ENCODE measurements at places on chromosomes 6 and 20.

DNA sequence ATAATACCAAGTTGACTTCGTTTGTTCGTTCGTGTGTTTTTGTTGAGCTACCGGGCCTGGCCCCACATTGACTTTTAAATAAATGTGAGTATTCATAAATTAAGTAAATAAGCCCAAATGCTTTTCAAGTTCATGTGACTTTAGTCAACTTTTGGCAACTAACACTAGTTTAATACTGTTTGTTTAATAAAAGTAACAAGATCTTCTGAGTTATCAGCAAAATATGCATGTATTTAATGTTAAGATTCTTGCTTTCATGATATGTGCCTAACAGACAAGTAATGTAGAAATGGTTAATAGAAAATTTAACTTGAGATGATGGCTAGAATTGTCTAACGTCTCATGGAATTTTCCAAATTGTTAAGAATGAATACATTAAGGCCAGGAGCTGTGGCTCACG, 38.7 kb upstream of the ECI2 start:
- DNase-seq, result no peak

DNA sequence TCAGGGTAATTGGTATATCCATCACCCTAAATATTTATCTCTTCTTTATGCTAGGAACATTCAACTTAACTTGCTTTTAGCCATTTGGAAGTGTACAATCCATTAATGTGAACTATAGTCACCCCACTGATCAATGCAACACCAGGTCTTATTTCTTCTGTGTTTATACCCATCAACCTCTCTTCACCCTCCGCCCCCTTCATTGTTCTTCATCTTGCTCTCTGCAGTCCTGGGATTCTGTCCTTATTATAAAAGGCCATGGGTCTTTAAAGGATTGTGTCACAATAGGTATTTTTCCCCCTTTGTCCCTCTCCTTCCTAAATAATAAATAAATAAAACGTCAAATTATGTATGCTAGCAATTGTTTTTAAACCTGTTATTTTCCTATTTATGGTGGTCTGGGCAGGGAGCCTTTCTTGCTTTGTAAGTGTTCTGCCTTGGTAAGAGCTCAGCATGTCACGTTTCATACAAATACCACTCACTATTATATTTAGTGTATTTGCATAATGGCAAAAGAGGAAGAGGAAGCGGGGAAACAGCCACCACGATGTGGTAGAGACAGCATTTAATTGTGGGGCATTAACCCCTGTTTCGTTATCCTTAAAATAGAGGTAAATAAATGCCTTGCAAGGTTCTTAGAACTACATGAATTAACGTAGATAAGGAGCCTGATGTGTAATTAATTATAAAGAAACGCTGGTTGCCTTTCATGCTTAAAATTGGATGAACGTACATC, 1.9 kb downstream of the ABRACL start:
- peak; percentile 37 for DNase-seq

DNA sequence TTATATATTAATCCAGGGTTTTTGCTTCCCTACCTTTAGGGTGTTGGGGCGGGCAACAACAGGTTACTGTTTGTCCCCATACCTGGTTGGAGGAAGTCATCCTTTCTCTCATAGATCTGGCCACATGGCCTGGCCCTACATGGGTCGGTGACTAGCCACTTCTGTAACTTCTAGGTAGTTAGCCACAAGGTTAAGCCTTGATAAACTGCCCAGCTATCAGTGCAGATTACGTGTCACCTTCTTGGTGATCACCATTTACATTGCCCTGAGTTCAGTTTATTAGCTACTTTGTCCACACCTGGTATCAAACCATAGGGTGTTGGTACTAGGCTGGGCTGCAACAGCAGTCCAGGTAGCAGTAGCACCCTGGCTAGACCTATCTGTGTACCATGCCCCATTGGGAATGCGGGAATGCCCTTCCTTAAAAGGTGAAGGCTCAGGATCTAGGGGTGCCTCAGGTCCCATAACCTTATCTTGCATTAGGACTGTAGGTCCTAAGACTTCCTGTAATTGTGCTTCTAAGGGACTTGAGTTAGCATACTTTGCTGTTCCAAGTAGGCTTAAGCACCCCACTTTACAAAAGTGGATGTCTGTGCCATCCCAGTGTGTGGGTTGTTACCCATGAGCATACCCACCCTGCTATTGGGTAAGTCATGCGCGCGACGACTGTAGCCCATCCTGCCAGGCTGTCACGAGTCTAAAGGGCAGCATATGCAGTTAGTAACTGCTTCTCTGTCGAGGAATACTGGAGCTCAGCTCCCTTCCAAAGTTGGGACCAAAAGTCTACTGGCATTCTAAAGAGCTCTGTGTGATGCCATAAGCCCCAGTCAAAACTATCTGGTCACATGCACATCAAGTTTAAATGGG, 5.2 kb downstream of the ZKSCAN3 start:
- DNase-seq, result no peak

- no peak for DNase-seq
Measured at GRCh38 chr6:112269114-112269513, 14.7 kb upstream of the LAMA4 start.

DNA sequence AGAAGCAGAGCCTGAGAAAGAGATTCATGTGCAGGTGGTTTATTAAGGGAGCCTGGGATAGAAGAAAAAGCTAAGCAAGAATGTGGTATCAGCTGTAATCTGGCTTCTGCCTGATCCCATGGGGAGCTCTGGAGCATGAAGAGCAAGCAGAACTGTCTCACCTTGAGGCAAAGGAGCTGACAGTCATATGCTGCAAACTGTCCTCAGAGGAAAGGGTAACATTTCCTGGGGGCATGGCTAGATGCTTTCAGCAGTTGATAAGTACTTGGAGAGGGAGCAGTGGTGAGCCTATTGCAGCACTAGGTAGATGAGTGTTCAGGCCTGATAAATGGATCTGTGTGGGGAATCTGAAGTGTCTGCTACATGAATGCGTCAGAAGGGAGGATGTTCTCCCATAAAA, 621.5 kb upstream of the BTBD3 start:
- no peak for DNase-seq

DNA sequence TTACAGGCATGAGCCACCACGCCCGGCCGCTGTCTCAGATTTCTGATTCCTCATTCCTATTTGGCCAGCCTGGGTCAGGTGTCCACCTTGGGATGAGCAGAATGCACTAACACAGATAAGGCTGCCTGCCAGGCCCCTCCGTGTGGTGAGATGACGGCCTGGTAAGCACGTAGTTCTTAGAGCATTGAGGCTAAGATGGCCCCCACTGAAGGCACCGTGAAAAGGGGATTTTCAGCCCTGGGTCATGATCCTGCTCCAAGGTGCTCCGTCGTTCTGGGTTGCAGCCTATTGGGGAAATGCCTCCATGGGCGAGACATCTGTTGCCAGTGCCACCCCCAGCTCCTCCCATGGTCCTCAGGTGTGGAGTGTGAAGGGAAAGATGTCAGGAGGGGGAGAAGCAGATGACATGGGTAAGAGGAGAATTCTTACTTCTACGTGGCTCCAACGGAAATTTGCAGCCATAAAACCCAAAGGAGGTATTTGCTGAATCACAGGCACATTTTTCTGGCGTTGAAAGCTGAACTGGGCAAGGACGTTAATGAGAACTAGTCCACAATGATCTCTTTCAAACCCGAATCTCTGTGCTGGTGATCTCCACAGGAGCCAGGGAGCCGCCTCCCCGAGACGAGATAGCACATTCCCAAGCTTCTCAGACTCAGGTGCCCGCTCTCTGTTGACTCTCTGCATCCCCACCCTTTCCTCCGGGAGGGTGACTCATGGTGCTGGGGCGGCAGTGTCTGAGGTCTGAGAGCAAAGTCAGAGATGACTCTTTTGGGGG, 34.0 kb upstream of the BMP6 start:
- DNase-seq, result no peak

- no peak for DNase-seq
Measured at GRCh38 chr6:3669916-3670315, 81.6 kb downstream of the PXDC1 start.

DNA sequence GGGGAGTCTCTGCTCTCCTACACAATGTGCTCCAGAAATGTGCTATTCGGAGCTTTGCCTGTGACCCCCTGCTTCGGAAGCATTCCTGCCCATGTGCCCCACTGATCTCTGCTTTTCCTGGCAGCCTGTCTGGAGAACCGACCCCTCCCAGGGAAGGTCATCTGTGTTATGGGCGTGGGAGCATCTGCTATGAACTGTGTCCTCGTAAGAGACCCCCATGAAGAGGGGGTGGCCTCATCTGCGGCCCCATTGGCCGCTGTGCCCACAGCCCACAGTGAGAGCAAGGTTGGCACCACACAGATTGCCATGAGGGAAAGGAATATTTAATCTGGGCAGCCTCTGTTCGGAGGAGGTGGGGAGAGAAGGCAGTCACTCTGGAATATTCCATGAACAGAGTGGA, 32.7 kb upstream of the IRF4 start:
- DNase-seq, result no peak

DNA sequence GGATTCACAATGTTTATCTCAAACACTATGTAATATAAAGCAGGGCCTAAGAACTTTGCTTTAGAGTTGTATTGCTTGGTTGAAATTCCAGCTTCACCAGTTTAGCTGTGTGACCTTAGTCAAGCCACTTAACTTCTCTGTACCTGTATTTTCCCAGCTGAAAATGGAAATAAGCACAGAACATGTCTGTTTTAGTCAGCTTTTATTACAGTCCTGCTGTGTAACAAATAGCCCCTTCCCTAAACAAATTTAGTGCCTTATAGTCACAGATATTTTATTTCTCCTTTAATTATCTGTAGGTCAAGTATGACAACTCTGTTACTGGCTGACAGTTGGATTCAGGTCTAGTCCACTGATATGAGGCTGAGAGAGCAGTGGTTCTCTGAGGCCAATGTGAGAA, 56.0 kb upstream of the JAG1 start:
- no peak for DNase-seq

GRCh38 chr6:168093071-168093505, 14.1 kb upstream of the FRMD1 start:
- DNase-seq, result no peak

All from stimulated activated naive B cell treated with anti-CD40 and anti-IgM and Interleukin-4, amounts not matched to agents 10 μg/mL and 1 μg/mL and 100 μg/mL, for 72 hours (primary cell).